ENCODE measurements at places on chromosomes 11 and 22. TPM values are rescaled to one million over a fixed set of nuclear protein-coding genes. Genes with fewer than 3 reads are reported as not detected.

Gene UBTFL1
- not detected for polyA plus RNA-seq

Gene MRGPRE
- not detected for polyA plus RNA-seq

Gene VSIG10L2
- not detected for polyA plus RNA-seq

Gene KBTBD3
- polyA plus RNA-seq, result 3.7 TPM

Gene OR8D4
- polyA plus RNA-seq, result not detected

Gene ELMOD1
- 0.08 TPM for polyA plus RNA-seq

Gene SRPRA
- 45.1 TPM for polyA plus RNA-seq

- DNase-seq, result no peak
Observed at GRCh38 chr11:117020869-117021564, 77.2 kb downstream of the SIK3 start.

- DNase-seq, result no peak
Observed at GRCh38 chr22:20316217-20316843, 3.5 kb downstream of the DGCR6L start.

DNA sequence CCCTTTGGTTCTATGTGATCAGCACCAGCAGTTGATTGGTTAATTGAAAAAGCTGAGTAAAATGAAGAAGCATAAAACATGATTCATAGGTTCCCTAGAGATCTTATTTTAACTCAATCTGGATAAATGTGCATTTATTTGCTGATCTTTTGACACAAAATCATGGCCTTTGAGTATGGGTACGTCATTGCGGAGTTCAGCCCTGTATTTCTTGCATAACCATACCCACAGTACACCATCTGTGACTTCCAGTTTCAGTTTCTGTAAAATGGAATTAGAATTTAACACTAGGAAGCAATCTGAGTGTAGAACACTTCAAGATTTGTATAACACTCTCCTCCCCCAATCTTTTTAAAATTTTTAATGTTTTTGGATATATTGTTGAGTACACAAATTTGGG is 358.2 kb downstream of the DDX10 start:
- DNase-seq, result no peak

- no peak for DNase-seq
Observed at GRCh38 chr11:119832202-119832935, 103.4 kb upstream of the NECTIN1 start.

DNA sequence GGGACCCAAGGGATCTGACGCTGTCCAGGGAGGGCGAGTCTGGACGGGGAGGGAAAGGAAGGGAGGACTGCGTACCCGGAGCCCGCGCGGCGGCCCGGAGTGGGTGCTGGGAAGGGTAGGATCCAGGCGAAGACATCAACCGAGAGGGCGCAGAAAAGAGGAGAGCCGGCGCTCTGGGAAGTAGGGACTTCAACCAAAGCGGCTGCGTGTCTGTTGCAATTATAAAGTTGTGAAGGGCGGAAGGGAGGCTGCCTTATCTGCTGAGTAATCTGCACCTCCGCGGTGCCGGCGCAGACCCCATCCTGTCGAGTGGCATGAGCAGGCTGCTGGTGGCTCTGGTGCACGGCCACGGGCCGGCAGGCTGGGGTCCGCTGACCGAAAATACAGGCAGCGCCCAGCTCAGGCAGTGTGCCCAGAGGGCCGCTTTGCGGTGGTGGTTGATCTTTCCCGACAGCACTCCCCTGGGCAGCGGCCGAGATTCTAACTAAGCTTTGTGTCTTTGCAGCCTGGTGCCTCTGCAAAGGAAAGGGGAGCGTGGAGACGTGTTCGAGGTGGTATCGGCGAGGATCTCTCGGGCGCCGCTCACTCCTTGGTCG is 978 bp downstream of the C11orf87 start:
- no peak for DNase-seq

DNA sequence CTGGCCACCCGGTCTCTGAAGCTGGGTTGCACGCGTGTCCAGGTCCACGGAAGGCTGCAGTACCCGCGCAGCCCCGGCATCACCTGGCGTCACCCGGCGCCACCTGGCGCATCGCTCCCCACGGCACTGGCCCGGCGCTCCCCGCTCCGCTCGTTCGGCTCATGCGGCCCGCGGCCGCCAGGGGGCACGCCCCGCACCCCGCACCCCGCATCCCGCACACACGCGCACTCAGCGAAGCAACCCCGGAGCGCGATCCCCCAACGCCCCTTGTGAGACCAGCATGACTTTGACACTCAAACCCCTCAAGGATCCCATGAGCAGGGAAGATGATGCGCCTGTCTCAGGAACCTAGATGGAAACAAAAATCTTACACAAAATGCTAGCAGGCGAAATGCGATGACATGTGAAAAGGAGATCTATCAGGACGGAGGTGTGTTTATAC is 11.9 kb downstream of the B3GNT6 start:
- peak; percentile 87 for DNase-seq

DNA sequence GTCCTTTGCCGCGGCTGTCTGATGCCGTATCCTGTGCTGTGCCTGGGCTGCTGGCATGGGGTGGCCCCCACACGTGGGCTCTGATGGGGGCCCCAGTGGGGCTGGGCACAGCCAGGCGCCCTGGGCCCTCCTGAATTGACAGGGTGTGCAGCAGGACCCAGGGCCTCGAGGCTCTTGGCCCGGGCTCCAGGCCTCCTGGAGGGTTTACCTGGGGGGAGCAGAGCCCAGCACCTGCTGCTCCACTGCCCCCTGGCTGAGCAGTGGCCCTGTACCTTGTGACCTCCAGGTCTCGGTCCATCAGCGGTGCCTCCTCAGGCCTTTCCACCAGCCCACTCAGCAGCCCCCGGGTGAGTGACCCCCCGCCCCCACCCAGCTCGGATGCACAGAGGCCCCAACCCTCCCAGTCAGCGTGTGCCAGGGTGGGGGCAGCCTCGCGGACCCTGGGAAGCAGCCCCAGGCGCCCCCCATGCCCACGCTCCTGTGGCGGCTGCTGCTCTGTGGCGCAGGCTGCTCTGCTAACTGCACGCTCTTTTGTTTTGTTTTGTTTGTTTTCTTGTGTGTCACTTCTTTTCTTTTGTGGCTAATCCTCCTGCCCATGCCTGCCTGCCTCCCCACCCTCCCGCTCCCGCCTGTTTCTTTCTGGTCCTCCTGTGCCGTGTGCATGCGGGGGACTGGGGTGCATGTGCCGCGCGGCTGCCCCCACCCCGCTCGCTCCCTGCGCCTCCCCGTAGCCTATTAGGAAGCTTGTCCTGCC is 36.9 kb downstream of the MOB2 start:
- DNase-seq, result no peak

GRCh38 chr22:46108564-46109473 is 41.5 kb upstream of the PPARA start:
- peak; percentile 73 for DNase-seq

DNA sequence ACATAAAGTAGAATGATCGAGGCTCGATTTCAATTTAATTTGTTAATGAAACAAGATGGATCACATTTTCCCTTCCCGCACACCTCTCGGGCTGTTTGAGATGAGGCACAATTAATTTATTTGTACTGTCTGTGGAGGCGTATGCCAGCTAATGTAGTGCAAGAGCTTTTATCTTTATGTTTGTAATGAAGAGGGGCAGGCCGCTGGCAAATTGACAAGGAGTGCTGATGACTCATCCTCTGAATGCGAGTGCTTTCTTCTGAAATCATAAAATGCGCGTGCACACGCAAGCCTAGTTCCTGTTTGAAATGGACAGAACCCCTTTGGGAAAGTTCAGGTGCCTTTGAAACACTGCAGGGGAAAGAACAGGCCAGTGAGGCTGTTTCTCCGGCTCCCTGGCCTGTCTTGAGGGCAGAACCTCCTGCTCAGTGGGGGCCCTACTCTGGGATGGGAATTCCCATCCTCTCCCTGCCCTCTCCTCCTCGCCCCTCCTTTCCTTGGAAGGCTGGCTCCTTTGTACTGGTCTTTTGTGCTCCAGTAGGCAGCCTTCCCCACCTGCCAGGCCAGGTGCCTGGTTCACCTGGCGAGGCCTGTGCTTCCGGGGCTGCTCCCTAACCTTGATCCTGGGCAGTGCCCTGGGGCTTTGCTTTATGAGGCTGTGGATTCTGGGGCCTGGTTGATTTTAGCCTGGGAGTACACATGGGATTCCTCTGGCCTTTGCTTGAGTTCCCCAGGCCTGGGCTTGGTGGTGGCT is 50.3 kb downstream of the TEAD1 start:
- peak; percentile 73 for DNase-seq

DNA sequence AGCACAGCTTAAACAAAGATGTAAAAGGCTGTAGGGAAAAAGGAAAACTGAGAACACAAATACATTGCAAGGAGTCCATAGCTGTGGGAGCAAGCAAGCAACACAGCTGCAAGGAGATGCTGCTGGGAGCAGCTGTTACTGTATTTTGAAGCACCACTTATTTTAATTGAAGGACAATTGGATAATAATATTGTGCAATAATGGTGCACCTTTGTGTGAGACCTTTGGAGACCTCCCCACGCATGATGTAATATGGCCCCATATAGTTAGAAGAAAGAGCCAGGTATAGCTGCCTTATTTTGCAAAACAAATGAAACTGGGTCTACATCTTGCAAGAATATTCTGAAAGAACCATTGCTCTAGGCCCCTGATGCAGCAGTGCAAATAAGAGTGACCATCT is 191.1 kb upstream of the KIRREL3 start:
- DNase-seq, result no peak

DNA sequence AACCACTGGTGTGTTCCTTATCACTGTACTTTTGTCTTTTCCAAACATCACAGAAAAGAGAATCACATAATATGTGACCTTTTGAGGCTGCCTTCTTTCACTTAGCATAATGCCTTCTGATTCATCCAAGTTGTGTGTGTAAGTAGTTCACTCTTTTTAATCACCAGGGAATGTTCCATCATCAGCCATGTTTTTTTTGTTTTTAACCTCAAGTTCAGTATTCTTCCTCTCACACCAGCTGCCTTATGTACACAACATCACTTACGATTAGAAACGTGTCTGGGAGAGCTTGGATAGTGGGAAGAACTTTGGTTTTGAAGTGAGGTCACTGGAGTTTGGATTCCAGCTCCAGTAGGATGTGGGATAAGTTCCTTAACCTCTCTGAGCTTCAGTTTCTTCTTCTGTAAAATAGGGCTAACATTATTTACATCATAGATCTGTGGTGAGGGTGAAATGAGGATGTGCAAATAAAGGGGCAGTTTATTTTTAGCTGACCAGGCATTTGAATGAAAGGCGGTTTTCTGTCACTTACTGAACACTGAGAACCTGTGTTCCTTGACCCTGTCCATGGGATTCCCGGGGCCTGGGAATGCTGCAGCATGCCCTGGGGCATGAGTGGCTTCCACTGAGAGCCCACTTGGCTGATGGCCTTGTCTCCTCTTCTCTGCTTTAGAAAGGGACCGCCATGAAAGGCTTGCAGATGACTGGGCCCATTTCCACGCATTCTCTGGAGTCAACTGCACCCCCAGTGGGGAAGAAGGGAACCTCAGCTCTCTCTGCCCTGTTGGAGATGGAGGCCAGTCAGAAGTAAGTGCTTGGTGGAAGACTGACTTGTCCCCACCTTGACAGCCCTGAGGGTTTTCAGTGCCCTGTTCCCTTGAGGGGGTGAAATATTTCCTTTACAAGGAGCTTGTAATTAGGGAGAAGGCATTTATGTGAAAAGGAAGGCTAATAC is 92.6 kb downstream of the DEPDC5 start:
- peak; percentile 8 for DNase-seq

GRCh38 chr11:44842220-44842619 is 108.5 kb downstream of the TP53I11 start:
- DNase-seq, result no peak

GRCh38 chr22:35656284-35656752 is 8.1 kb downstream of the APOL6 start:
- DNase-seq, result no peak

- DNase-seq, result peak; percentile 58
Observed at GRCh38 chr11:33722590-33723234, 13.5 kb downstream of the CD59 start.

- DNase-seq, result no peak
Observed at GRCh38 chr11:35964841-35965240, 21.0 kb downstream of the LDLRAD3 start.

DNA sequence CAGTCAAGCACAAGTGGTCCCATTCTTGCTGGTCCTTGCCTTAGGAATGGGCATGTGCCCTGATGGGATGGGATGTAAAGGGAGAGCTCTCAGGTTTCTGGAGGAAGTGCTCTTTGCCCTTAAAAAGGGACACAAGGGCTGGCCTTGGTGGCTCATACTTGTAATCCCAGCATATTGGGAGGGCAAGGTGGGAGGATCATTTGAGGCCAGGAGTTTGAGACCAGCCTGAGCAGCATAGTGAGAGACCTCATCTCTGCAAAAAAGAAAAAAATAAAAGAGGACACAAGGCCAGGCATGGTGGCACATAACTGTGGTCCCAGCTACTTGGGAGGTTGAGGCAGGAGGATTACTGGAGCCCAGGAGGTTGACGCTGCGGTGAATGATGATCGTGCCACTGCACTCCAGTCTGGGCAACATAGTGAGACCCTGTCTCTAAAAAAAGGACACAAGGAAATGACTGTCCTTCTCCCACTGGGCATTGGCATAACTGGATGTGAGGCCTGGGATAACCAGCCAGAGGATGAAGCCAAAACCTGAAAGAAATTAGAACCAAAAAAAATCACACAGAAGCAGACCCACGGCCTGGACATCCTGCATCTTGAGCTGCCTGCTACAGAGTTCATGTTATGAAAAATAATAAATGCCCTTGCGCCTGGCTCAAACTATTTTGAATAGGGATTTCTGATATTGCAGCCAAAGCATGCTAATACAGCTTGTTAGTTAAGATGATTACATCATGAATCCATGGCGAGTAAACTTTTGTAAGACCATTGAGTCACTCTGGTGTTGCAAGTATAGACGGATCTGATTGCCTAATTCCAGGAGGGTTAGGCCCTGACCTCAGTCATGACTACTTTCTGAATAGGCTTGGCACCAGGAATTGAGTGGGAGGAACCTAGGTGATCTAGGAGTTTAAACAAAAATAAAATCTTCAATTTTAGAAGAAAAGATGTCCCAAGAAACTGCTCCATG is 12.9 kb upstream of the CRKL start:
- DNase-seq, result peak; percentile 82

DNA sequence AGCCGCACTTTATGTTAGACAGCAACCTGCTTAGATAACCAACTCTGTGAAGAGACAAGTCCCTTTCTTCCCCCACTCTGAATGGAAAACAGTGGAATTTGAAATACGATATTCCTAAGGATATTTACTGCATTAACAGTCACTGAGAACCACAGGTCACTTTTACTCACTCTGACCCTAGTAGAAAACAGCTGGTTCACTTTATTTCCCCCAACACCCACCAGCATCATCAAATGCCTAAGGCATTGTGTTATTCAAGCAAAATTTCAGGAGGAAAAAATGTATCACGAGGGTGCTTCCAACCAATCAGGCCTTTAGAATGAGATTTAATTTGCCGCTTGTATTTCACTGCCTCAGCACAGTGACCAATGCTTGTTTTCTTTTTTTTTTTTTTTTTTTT is 1134.1 kb upstream of the CCDC90B start:
- DNase-seq, result no peak
